ENCODE measurements at places on chromosomes 11 and 22.
A peak's percentile ranks its signal among the peaks of the same experiment; 100 is the strongest.

DNA sequence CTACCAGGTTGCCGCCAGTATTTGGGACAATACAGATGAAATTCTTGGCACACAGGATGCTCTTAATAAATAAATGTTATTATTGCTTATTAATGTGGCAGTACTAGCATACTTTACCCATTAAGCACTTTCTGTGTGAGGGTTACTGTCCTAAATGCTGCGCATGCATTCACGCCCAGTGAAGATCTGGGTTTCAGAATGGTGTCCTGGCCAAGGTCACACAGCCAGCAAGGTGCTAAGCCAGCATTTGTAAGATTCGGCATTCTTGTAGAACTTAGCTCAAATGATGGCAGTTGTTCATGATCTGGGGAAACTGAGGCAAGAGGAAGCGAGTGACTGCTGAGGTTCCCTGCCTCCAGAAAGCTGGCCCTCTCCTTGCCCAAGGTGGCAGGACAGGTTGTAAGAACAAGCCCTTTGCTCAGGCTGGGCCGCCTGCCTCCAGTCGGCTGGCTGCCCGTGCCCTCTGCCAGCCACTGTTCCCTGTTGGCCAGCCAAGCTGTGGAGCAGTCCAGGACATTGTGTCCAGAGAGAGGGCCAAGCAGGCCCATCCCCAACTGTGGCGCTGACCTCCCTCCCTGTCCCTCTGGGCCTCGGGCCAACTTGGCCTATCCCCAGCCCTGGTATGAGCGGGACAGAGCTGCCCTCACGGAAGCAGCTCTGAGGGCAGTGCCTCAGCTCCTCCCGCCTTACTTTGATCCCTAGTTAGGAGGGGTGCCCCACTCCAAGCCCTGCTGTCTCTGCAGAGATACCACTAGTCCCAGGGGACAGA is 28.8 kb downstream of the TOB2 start:
- DNase-seq: no peak

DNA sequence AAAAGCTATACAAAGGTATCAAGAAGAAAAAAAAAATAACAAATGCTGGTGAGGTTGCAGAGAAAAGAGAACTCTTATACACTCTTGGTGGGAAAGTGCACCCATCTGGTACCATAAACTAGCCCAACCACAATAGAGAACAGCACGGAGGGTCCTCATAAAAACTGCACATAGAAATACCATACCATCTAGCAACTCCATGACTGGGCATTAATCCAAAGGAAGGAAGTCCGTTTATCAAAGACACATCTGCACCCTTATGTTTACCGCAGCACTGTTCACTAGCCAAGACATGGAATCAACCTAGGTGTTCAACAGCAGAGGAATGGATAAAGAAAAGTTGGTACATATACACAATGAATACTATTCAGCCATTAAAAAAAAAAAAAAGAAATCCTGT is 10.8 kb upstream of the CLDN5 start:
- no peak for DNase-seq

- no peak for DNase-seq
These were observed 8.9 kb upstream of the LDLRAD3 start for GRCh38 chr11:35934981-35935380.

- peak; percentile 89 for DNase-seq
These were observed at the start of gene LRRC56 for GRCh38 chr11:536841-537621. TSS of gene LRRC56 (plus strand) at chr11:537527. CDS start at chr11:540685, 3,158 bp downstream.

DNA sequence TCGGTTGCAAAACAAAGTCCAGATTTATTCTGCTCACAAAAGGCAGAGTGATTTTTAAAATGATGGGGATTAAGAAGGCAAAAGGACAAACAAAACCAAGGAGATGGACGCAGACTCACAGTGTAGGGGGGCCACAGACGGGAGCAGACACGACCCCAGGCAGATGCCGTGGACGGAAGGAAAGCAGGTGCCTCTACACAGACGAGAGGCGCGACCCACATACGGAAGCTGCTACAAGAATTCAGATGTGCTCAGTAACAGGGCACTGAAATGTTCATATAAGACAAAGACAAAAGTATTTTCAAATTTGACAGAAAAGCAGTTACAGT is 148.9 kb downstream of the BRD1 start:
- no peak for DNase-seq

Measured in LoVo (cell line).